GM12864 (cell line): ENCODE measurements at places on chromosomes 16 and 17.
A peak's percentile ranks its signal among the peaks of the same experiment; 100 is the strongest.

DNA sequence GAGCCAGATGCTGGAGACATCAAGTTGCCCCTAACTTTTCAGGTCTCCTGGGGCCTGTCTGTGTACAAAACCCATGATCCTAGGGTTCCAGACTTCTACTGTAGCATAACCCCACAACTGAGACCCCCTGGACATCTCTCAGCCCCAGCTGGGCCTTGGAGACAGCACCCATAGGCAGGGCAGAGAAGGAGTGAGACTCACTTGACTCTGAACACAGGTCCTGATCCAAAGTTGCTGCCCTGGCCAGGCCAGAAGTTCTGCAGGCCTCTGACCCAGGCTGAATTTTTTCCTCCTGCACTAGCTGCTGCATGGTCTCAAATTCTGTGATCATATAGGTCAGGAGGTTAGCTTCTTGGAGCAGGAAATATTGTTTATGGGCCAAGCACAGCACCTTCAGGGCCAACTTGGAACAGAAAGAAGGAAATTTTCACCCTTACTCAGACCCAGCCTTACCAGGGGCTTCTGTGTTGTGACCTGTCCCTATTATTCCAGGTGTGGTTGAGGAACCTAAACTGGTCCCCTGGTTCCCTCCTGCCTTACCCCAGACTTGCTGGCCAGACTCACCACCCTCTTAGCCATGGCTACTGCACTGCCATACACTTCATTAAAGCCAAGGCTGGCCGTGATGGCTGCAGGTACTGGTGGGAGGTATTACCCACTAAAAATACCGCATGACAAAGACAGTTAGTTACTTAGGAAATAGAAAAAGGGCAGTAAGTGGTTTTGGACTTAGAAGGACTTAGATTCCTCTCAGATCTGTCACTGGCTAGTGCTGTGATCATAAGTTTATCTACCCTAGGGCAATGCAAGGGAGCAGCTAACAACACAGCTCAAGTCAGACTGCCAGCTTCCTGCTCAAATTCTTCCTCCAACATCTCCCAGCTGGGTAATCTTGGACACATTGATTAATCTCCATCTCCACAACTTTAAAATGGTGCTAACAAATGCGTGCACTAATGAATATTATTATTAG lies 2180.1 kb downstream of the TP53TG3F start:
- no peak for DNase-seq

DNA sequence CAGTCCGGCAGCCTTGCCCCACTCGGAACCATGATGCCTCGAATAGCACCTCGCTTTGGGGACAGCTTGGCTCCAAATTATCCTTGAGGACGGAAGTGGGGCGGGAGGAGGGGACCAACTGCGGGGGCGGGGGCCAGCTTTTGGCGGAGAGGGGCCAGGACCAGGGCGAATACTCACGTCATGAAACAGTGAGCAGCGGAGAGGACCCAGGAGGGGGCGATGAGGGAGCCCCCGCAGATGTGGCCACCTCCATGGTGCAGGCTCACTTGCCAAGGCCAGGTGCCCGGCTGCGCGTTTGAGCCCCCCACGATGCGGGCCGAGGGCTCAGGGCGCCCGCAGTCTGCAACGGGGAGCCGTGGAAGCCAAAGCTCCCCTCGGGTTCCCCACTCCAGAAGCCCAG lies 970 bp downstream of the PRSS36 start:
- DNase-seq = no peak

DNA sequence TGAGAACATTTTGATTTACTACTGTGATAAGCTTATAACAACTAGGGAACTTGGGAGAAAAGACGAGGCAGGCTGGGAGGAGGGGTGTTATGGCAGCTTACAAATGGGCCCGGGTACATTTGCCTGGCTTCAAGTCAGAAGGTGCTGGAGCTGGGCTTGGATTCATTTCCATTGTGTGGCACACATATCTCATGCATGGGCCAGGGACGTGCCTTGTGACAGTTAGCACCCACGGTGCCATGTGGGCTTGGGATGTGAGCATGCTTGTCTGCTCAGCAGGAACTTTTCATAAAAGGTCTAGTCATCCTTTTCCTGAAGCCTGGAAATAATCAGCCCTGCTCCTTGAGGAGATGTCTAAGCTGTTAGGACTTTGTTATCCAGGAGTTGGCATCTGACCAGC lies 572.2 kb downstream of the CDH13 start:
- no peak for DNase-seq

DNA sequence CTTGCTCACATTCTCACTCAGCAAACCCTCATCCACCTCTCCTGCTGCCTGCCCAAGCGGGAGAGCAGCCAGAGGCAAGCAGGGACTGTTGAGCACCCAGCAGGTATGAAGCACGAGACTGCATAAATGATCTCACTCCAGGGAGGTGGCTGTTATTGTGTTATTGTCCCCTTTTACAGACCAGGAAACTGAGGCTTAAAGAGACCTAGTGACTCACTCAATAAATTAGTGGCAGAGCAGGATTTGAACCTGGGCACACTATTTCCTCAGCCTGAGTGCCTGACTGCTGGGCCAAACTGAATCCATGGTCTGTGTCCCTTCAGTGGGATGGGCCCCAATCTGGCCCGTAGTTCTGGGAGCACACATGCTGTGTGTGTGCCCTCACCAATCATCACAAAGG lies 12.3 kb upstream of the MAP2K3 start:
- no peak for DNase-seq

DNA sequence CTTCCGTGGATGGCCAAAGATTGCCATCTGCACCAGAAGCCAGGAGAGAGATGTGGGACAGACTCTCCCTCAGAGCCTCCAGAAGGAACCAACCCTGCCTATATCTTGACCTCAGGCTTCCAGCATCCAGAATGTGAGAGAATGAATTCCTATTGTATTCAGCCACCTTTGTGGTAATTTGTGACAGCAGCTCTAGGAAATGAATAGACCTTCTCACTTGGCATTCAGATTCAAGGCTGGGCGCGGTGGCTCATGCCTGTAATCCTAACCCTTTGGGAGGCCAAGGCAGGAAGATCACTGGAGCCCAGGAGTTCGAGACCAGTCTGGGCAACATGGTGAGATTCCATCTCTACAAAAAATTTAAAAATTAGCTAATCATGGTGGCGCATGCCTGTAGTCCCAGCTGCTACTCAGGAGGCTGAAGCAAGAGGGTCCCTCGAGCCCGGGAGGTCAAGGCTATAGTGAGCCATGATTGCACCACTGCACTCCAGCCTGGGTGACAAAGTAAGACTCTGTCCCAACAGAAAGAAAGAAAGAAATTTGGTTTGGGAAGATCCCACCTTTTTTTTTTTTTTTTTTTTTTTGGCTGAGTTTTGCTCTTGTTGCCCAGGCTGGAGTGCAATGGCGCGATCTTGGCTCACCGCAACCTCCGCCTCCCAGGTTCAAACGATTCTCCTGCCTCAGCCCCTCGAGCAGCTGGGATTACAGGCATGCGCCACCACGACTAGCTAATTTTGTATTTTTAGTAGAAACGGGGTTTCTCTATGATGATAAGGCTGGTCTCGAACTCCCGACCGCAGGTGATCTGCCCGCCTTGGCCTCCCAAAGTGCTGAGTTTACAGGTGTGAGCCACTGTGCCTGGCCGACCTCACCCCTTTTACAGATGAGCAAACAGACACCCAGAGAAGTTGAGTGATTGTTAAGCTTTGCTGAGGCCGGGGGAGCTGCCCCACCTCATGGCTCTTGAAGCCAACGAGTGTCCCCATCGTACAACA lies 4.3 kb upstream of the CPSF4L start:
- no peak for DNase-seq

- no peak for DNase-seq
Measured at GRCh38 chr17:74798239-74798707, 22.1 kb upstream of the NAT9 start.

GRCh38 chr17:59634632-59635541 lies 15.2 kb downstream of the CLTC start:
- no peak for DNase-seq

DNA sequence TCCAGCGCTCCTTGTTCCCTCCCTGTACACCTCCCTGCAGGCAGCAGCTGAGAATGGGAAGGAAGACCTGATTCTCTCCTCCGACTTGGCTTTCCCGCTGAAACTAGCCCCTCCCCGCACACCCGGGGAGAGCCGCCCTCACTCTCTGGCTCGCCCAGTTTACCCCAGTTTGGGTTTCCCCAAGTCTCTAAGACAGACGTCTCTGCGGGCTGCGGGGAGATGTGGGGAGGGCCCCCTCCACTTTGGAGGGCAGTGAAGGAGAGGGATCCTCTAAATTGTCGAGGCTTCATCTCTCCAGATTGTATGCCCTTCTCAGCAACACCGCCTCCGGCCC lies 797 bp downstream of the GRB7 start:
- DNase-seq = no peak

GRCh38 chr17:27545562-27546229 lies 85.3 kb upstream of the LGALS9 start:
- DNase-seq = no peak

- no peak for DNase-seq
Measured at GRCh38 chr17:63714550-63715277, 14.8 kb upstream of the LIMD2 start.

DNA sequence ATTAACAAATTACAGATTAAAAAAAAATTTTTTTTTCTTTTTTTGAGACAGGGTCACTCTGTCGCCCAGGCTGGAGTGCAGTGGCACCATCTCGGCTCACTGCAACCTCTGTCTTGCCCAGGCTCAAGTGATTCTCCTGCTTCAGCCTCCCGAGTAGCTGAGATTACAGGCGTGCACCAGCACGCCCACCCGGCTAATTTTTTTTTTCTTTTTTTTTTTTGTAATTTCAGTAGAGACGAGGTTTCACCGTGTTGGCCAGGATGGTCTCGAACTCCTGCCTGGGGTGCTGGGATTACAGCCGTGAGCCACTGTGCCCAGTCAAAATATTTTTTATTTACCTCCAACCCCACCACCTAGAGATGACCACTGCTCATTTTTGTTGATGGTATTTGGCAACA lies 25.5 kb downstream of the ACTG1 start:
- no peak for DNase-seq

DNA sequence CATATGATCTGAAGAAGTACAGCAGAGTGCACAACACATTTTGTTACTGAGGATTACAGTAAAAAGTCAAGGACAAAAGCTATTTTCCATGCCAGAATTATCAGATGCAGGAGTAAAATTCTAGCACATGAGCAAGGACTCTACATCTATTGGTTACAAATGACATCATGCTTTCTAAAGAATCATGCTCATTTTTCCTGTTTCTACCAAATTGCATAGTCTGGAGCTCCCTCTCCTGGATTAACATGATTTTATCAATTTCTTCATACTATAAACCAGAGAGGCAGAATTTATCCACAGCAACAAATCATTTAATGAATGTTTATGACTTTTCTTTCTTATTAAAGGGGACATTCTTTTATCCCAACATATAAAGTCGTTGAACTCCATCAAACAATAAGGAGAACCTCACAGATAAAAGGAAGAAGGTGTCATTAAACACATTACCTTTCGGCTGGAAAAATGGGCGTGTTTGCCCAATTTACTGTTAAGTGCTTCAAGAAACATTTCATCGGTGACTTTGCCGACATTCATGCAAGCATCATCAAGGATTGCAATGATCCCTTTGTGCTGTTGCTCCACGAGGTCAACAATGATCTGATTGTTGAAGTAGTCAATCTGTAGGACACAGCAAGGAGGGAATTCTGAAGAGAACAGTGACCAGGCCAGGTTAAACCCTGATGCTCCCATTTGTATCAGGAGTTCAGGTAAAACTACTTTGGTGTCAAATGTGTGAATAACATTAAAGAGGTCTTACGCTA lies 121.7 kb downstream of the MYO1D start:
- peak; percentile 27 for DNase-seq

DNA sequence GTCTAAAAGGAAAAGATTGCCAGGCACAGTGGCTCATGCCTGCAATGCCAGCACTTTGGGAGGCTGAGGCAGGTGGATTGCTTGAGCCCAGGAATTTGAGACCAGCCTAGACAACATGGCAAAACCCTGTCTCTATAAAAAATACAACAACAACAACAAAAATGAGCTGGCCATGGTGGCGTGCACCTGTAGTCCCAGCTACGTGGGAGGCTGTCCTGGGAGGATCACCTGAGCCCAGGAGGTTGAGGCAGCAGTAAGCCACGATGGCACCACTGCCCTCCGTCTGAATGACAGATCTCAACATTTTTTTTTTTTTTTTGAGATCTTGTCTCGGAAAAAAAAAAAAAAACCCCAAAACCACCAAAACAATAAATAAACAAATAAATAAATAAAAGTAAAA lies 28.1 kb upstream of the ATP2A3 start:
- DNase-seq = no peak

- no peak for DNase-seq
Measured at GRCh38 chr17:72723711-72724110, 368.8 kb downstream of the SLC39A11 start.

DNA sequence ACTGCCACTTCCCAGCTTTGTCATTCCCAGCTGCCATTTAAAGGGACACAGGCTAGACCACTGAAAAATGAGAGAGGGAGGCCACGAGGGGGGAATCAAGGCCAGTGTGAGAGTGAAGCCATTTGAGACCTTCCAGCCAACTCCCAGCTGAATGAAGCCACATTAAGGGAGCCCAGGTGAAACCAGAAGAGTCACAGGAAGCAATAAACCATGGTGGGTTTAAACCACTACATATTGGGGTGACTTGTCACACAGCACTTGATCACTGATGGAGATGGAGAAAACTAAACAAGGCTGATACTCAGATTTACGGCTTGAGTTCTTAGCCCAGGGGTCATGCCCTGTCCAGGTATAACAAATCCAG lies 2.8 kb upstream of the NUBP1 start:
- DNase-seq = no peak

GRCh38 chr16:31215287-31216162 lies 1.4 kb downstream of the PYDC1 start:
- no peak for DNase-seq
